ENCODE measurements at places on chromosomes 16 and 17. TPM values are rescaled to one million over a fixed set of nuclear protein-coding genes. Genes with fewer than 3 reads are reported as not detected.

DNA sequence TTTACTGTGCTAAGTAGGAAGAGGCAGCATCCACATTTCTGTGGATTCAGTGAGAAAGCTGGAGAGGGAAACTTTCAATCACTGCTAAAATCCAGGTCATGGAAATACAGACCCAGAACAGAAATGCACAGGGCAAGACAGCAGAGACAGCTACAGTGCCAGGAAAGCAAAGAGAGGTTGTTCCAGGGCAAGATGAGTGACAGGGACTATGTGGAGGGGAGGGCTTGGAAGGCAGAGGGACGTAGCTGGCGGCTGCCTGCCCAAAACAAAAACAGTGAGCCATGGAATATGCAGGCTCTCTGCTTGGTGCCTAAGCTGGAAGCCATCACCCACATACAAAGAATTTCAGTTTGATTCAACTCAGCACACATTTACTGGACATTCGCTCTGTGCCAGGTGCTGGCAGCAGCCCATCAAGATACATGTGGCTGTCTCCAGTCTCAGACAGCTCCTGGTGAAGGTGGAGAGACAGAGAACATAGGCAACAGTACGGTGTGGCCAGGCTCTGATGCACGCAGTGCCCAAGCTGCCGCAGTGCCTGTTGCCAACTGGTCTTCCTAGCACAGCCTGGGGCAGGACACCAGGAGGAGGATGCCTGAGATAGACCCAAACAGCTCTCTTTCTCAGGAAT, 88.7 kb downstream of the AIPL1 start:
- no peak for DNase-seq

DNA sequence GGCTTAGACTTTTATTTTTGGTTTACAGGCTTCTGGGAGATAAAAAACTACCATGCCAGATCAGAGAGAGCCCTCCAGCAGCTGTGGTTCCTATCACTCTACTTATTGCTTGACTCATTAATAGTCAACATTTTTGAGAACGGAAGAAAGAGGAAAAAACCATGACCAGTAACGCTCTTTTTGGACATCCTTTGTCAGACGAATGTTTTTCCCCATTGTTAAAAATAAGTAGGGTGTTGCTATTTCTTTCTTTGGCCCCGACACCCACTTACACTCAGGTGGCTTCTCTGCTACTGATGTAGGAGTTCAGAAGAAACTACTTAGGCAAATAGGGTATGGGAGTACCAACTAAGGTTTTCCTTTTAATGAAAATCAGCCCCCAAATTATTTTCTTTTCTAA, 27.5 kb downstream of the TVP23A start:
- DNase-seq: no peak

DNA sequence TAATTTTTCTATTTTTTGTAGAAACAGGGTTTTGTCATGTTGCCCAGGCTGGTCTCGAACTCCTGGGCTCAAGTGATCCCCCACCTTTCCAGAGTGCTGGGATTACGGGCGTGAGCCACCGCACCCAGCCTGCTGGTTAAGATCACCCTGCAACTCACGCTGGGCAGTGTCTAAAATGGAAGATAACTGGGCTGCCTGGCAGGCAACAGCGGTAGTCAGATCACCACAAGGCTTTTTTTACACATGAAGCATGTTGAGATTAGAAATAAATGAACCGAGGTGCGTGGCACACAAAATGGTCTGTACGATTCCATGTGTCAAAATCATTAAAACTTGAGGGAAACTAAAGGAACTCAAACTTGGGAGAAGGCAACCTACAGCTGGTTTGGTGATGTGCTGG, 26.7 kb downstream of the ZNF276 start:
- DNase-seq: no peak

GRCh38 chr17:57551321-57552079, 193.6 kb downstream of the CCDC182 start:
- DNase-seq: no peak

DNA sequence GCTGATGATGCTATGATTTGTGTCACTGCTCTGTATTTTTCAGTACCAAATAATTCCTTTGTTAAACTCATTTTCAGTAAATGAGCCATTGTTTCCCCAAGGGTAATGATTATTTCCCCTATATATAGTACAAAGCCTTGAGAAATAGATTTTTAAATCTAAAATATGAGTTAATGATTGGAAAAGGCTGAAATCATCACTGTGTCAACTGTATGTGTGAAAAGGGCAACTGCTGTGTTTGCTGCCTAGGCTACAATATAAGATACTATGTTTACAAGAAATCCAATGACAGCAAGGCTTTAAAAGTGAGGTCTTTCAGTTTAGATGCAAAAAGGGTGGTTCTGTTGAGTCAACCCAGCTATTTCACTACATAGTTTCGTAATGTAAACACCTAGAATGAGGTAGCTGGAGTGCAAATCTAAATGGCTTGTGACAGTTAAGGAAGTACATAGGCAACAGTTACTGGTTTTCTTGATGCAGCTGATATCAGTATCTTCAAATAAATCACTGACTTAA, 15.3 kb downstream of the NLK start:
- DNase-seq: peak; percentile 39

DNA sequence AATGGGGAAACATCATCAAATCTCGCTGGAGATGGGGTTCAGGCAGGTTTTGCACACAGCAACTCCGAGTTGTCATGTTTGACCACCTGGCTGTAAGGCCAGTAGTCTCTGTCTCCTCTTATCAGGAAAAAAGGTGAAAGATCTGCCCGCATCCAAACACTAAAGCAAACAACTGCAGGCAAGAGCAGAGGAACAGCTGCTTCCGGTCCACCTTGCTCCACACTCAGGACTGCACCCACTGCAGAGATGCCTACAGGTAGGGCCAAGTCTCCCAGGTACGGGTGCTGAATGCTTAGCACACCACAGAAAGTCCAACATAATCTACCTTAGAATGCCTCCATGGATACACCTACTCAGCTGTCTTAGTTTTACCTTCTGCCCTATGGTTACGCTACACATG, 7.3 kb downstream of the TEX2 start:
- DNase-seq: no peak

GRCh38 chr16:53713403-53714204, 9.6 kb downstream of the FTO start:
- no peak for DNase-seq

- DNase-seq: no peak
Measured at GRCh38 chr17:53313746-53314145, 509.0 kb upstream of the KIF2B start.

- DNase-seq: peak; percentile 53
Measured at GRCh38 chr17:64281962-64282752, 19.1 kb upstream of the TEX2 start.

- no peak for DNase-seq
Measured at GRCh38 chr16:2511996-2512734, 1.6 kb upstream of the ATP6V0C start.

- DNase-seq: no peak
Measured at GRCh38 chr17:53942436-53942835, 119.7 kb downstream of the KIF2B start.

Gene G6PC1
- not detected for total RNA-seq

DNA sequence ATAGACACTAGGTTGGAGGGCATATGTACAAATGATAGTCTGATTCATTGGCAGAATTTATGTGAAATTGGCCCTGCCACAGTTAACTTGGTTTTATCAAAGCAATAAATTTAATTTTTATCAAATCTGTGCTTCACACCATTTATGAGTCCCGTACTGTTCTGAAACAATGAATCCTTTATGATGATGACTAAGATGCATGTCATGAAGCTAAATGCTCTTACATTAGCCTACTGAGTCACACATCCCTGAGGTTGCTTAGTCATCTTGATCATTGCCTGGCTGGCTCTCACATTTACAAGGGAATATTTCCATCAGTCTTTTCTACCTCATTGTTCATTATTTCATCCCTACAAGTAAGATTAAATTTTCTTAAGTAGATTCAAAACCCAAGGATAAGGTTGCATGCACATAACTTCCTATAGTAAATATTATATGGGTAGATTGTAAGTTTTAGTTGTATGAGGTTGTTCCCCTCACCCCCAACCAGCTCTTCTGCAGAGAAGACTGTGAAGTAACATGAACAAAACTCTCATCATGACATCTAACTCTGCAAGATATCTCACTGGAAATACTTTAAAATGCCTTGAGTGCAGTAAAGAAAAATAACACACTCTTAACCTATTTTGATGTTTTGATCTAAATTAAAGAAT, 170.7 kb downstream of the CYB561 start:
- DNase-seq: no peak

- peak; percentile 25 for DNase-seq
Measured at GRCh38 chr17:63116228-63116627, 150.2 kb downstream of the TANC2 start.

Gene ZPBP2
- total RNA-seq: not detected

Gene CDH3
- 144 TPM for total RNA-seq

- DNase-seq: peak; percentile 80
Measured at GRCh38 chr17:72122765-72123529, 2.1 kb downstream of the SOX9 start.

Data from Caco-2 (cell line).